ENCODE measurements at places on chromosomes 1 and 21. TPM values are rescaled to one million over a fixed set of nuclear protein-coding genes. Genes with fewer than 3 reads are reported as not detected.

GRCh38 chr1:113899111-113899510 lies 5.5 kb downstream of the AP4B1 start:
- no peak overlapping the region for H3K27ac ChIP-seq
- no peak for DNase-seq
- H3K36me3 ChIP-seq, result peaks cover 68% of the 10 kb centered on the region

GRCh38 chr21:43812957-43813655 lies 23.7 kb downstream of the RRP1 start:
- H3K27me3 ChIP-seq, result no peaks in the 10 kb centered on the region
- H3K4me3 ChIP-seq, result no peak overlapping the region
- no peak overlapping the region for H3K27ac ChIP-seq
- no peaks in the 10 kb centered on the region for H3K36me3 ChIP-seq
- no peak for DNase-seq

GRCh38 chr1:31725777-31726535 lies 22.1 kb upstream of the COL16A1 start:
- H3K4me3 ChIP-seq, result no peak overlapping the region
- H3K27me3 ChIP-seq, result no peaks in the 10 kb centered on the region
- no peaks in the 10 kb centered on the region for H3K4me1 ChIP-seq
- no peak overlapping the region for H3K27ac ChIP-seq
- H3K36me3 ChIP-seq, result no peaks in the 10 kb centered on the region
- DNase-seq, result no peak

GRCh38 chr1:201460814-201461644 lies 8.0 kb downstream of the PHLDA3 start:
- H3K27ac ChIP-seq, result no peak overlapping the region
- DNase-seq, result no peak
- H3K4me1 ChIP-seq, result no peaks in the 10 kb centered on the region
- H3K27me3 ChIP-seq, result peaks cover 17% of the 10 kb centered on the region

DNA sequence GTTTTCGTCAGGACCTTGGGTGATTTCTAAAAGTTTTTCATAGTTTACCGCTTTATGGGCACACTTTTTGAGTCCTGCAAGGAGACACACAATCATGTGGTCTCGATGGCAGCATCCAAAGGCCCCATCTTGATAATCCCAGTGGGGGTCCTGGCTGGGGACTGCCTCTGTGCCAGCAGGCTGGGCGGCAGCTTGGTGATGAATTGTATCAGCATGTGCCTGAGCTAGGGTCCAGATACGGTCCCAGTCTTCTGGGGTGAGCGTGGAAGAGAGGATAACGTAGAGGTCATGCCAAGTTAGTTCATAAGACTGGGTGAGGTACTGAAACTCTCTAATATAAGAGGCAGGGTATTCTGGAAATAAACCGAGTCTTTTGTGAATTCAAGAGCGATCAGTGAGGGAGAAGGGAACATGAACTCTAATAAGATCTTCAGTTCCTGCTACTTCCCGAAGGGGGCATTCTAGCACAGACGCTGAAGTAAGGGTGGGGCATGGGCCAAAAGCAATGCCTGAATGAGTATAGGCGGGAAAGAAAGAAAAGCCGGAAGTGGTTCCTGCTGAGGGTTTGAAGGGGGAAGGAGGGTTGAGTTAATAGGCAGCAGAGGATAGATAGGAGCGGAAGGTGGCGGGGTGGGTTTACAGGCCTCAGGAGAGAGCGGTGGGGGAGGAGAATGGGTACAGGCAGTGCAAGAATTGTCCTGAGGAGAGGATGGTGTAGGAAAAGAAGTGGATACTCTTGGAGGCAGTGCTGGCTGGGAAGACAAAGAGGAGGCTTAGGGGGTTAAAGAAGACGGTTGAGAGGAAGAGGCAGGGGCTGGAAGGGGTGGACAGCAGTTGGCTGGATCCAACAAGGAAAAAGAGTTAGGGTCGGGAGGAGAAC lies 1.6 kb downstream of the ERVH48-1 start:
- no peaks in the 10 kb centered on the region for H3K27me3 ChIP-seq
- H3K4me3 ChIP-seq, result peak overlapping the region; percentile 78
- DNase-seq, result peak; percentile 63

DNA sequence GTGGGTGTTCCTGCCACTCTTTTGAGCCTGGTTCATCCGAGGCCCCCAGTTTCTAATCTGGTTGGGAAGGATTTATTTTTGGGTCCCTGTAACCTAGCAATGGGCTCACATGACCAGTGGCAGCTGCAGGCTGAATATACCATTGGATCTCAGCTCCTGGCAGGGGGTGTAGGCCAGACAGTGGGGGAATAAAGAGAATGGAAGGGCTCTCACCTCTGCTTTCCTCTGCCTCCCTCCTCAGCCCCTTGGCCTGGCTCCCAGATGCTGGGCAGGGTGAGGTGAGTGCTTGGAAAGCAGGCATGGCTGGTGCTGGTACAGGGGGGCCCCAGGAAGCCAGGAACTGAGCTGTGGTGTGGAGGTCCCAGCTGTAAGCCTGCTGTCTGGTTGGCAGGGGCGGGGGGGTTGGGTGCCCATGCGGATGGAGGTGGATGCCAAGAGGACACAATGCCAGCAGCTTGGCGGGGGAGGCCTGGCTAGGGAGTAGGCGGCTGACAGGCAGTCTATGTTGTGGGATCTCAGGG lies 3.6 kb upstream of the GPR61 start:
- peaks cover 2% of the 10 kb centered on the region for H3K27me3 ChIP-seq
- H3K27ac ChIP-seq, result no peak overlapping the region
- DNase-seq, result no peak
- no peaks in the 10 kb centered on the region for H3K36me3 ChIP-seq
- no peak overlapping the region for H3K4me3 ChIP-seq
- peaks cover 17% of the 10 kb centered on the region for H3K4me1 ChIP-seq

DNA sequence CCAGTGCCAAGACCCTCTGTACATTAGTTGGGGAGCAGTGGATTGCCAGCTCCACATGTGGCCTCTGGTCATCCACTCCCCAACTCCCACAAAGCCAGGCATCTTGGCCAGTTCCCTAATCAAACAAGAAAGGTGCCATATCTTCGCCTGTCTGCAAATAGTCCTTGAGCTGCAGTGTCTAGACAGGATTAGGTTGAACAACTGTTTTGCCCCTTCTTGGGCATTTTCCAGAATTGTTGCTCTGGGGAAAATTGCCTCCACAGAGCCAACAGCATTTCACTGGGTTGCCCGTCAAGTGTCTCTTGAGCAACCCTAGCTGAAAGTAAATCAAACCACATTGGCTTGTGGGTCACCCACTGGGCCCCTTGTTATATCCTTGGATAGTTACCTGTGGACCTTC lies 109.3 kb downstream of the GDAP2 start:
- no peaks in the 10 kb centered on the region for H3K36me3 ChIP-seq
- no peak for DNase-seq
- no peaks in the 10 kb centered on the region for H3K4me1 ChIP-seq
- no peak overlapping the region for H3K27ac ChIP-seq
- no peak overlapping the region for H3K4me3 ChIP-seq

GRCh38 chr1:184190616-184191015 lies 139.1 kb downstream of the TSEN15 start:
- no peaks in the 10 kb centered on the region for H3K4me1 ChIP-seq
- no peak overlapping the region for H3K4me3 ChIP-seq
- DNase-seq, result no peak
- no peaks in the 10 kb centered on the region for H3K36me3 ChIP-seq
- no peak overlapping the region for H3K27ac ChIP-seq

- H3K27ac ChIP-seq, result no peak overlapping the region
- no peak for DNase-seq
- H3K4me3 ChIP-seq, result no peak overlapping the region
- H3K36me3 ChIP-seq, result no peaks in the 10 kb centered on the region
- no peaks in the 10 kb centered on the region for H3K4me1 ChIP-seq
- H3K27me3 ChIP-seq, result no peaks in the 10 kb centered on the region
Measured at GRCh38 chr1:77484926-77485325, 197.5 kb downstream of the ZZZ3 start.

- no peak overlapping the region for H3K27ac ChIP-seq
- no peak overlapping the region for H3K4me3 ChIP-seq
- H3K27me3 ChIP-seq, result peaks cover 4% of the 10 kb centered on the region
- H3K36me3 ChIP-seq, result peaks cover 2% of the 10 kb centered on the region
- no peaks in the 10 kb centered on the region for H3K4me1 ChIP-seq
- no peak for DNase-seq
Measured at GRCh38 chr1:42419126-42419821, 36.5 kb downstream of the ZMYND12 start.

- peak; percentile 37 for DNase-seq
- H3K4me3 ChIP-seq, result peak overlapping the region; percentile 65
- H3K4me1 ChIP-seq, result peaks cover 4% of the 10 kb centered on the region
- no peak overlapping the region for H3K27ac ChIP-seq
Measured at GRCh38 chr21:38661197-38661871, 144.4 kb upstream of the ETS2 start.

DNA sequence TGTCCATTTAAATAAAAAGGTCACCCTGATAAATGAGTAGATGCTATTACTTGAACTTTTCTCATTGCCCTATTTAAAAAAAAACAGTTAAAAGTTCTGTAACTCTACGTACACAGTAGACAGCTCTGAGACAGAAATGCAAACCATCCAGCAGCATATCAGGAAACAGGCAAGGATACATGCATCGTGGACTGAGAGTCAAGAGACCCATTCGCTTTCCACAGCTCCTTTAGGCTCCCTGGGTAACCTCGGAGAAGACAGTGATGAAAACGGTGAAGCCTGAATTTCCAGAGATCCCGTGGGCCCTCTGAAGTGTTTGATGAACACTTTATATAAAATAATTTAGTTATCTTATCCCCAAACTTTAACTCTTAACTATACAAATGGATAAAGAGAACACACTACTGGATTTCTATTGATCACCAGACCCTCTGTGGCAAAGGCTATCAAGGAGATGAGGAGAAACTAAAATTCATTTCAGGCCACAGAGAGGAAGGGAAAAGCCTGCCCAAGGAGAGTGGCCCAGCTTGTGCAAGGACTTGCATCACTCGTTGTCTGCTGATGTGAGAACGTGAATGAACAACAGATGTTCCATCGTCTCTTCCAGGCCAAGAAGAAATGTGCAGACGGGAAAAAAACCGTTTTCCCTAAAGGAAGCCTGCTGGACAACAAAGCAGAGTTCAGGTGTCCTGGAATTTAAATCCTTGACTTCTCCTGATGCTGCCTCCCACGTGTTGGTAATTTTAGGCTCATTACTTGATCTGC lies 131.0 kb downstream of the TGFBR3 start:
- peaks cover 17% of the 10 kb centered on the region for H3K4me1 ChIP-seq
- H3K27ac ChIP-seq, result no peak overlapping the region
- no peak for DNase-seq

DNA sequence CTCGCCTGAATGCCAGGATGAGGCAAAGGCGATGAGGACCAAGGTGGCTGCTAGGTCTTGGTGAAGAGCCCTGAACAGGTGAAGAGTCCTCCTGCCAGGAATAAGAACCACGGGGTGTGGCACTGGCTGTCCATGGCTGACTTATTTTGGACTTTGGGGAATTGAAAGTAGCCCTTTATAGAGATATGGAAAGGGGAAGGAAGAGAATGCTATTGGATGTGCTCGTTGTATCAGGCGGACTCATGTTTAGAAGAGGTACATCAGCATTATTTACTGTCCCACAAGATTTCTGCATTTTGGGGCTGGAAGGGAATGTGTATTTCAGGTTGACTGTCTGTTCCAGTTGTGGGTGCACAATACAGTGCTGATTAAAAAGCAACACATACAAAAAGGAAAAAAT lies 465.8 kb downstream of the DSCAM start:
- H3K4me1 ChIP-seq, result no peaks in the 10 kb centered on the region
- H3K4me3 ChIP-seq, result no peak overlapping the region
- DNase-seq, result no peak
- no peak overlapping the region for H3K27ac ChIP-seq

DNA sequence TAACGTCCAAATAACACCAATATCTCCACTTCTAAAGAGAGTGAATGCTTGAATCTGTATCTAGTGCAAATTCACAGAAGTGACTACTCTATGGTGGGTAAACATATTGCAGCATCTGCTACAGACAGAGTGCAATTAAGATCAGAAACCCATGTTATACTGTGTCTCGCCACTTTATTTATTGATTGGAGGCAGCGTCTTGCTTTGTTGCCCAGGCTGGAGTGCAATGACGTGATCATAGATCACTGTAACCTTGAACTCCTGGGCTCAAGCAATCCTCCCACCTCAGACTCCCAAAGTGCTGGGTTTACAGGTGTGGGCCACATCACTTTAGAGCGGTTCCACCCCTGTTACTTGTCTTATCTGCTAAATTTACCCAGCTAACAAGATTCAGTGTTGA lies 57.0 kb downstream of the HLCS start:
- peaks cover 3% of the 10 kb centered on the region for H3K36me3 ChIP-seq
- no peak overlapping the region for H3K27ac ChIP-seq
- no peak overlapping the region for H3K4me3 ChIP-seq
- H3K4me1 ChIP-seq, result no peaks in the 10 kb centered on the region

Gene SERTAD4
- total RNA-seq, result not detected

Gene MAP3K21
- total RNA-seq, result 1.3 TPM

Gene ITLN2
- not detected for total RNA-seq

Gene KCNJ15
- total RNA-seq, result not detected

Gene VSIG8
- total RNA-seq, result not detected

Gene LCK
- total RNA-seq, result 460 TPM
